Activated CD4-positive, CD25-positive, alpha-beta regulatory T cell treated with anti-CD3 and anti-CD28 coated beads, Interleukin-2, amount 50 U/mL, for 72 hours (primary cell): ENCODE measurements at places on chromosomes 2 and 18.

DNA sequence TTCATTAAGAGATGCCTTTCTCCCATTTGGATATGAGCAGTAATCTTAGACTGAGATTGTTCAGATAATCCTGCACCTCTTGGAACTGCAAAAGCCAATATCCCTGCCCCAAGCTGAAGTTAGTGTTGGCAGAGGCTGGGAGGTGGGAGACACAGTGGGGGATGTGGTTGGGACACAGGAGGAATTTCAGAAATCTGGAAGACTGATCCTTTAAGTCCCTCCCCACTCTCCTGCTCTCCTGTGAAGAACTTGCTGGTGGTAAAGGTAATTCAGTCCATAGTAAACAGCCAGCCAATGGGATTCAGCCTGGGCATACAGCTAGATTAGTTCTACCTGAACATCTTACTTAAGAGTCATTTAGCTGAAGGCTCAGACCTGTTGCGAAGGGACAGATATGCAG is 50.0 kb upstream of the TMEM178A start:
- no peak for DNase-seq

DNA sequence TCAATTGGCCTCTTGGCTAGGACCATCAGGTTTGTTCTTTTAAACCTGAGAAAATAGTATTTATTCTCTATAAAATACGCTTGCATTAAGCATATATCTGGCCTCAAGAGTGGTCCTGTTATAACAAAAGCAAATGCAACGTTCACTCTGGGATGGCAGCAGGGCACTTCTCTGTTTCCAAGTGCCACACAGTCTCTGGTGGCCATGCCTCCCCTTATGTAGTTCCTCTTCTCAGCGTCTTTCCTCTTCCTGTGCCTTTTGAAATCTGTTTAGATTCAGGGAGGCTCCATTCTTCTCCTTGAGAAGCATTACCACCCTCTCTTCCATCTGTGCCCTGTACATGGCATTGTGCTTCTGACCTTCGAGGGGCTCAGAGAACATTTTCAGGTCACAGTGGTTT is 51.9 kb downstream of the TSHZ1 start:
- no peak for DNase-seq

- DNase-seq, result no peak
These were observed 161.3 kb downstream of the DNER start for GRCh38 chr2:229553091-229553490.

GRCh38 chr2:129459200-129459876 is 520.1 kb upstream of the RAB6C start:
- DNase-seq, result no peak

DNA sequence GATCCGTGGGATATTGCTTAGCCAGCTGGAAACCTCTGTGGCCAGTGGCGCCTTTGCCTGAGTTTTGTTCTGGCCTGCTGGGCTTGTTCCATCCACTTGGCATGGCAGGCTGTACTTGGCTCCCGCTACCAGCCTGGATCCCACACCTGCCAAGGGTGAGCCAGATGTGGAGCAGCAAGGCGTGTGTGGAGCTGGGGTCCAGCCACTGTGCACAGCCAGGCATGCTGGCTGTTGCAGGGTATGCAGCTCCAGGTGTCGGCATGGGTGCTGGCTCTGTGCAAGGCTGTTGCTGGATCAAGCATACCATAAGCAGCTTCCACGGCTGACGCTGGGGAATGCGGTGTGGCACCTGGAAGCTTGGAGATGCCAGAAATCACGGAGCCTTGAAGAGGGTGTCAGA is 34.5 kb downstream of the PTPN4 start:
- no peak for DNase-seq

DNA sequence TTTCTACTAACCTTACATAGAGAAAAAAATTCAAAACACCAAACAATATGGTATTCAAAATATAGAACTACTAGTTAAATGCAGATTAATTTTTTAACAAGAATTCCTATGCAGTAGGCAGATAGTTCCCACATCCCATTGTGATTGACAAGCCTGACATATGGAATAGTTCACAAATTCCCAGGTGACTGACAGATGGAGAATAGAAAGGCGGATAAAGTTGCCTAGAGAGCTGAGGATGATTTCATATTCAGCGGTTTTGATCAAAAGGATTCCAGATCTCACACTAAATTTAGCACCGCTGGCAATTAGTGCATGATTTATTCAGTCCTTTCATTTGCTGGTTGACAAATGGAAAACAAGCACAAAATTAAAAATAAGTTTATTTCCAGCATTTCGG is 733.7 kb upstream of the POU3F3 start:
- DNase-seq, result no peak

DNA sequence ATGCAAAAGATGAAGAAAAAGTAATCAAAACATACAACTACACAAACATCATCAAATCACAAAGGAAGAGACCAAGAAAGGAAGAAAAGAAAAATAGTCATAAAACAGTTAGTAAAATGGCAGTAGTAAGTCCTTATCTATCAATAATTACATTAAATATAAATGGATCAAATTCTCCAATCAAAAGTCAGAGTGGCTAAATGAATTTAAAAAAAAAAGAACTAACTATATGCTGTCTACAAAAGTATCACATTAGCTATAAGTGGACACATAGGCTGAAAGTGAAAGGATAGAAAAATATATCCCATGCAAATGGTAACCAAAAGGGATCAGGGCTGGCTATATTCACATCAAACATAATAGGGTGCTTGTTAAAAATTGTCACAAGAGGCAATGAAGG is 116.5 kb downstream of the NOL4 start:
- no peak for DNase-seq

DNA sequence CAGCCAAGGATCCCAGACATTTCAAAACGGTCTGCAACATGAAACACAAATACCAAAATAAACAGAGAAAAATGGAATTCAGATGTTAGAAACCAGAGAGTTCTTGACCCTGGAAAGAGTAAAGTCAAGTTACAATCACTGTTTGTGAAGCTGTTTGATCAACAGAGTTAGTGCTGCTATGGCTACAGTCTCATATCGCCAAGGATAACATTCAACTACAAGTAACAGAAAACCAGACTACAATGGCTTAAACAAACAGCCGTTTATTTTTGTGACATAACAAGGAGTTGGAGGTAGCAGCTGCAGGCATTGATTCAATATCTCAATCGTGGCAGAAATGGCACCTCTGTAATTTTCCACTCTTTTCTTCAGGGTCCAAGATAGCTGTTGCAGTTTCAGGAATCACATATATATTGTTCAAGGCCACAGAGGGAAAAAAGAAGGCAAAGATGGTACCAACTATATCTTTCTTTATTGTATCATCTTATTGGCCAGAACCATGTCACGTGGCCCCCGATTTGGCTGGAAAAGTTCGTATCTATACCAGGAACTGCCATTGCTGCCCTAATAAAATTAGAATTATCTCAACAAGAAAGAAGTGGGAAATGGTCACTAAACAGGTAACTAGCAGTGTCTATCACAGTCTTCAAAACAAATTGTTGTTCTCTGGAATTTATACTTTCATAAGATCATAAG is 17.7 kb upstream of the HNRNPLL start:
- no peak for DNase-seq

DNA sequence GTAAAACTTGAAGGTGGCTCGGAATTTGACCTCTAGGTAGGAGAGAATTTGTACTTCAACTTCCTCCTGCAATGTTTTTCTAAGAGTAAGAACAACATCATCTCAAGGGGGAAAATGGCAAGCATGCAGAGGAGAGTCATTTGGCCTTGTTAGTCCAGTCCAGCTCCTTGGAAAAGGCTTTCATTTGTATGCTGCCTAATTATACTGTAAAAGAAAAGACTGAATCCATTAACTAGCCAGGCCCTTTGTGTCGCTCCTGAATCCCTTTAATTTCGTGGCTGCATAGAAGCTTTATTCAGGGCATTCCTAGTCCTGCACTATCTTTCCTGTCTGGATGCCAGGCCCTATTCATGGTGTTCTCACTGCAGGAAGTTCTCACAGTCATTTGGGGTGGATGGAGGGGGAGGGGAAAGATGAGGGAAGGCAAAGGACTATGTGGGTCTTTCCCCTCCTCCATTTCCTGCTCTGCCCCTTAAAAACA is 36.0 kb downstream of the PHLPP1 start:
- no peak for DNase-seq

- no peak for DNase-seq
These were observed 490.2 kb upstream of the KLHL29 start for GRCh38 chr2:22894761-22895160.

- no peak for DNase-seq
These were observed 101.8 kb upstream of the SCN1A start for GRCh38 chr2:166229678-166230023.

DNA sequence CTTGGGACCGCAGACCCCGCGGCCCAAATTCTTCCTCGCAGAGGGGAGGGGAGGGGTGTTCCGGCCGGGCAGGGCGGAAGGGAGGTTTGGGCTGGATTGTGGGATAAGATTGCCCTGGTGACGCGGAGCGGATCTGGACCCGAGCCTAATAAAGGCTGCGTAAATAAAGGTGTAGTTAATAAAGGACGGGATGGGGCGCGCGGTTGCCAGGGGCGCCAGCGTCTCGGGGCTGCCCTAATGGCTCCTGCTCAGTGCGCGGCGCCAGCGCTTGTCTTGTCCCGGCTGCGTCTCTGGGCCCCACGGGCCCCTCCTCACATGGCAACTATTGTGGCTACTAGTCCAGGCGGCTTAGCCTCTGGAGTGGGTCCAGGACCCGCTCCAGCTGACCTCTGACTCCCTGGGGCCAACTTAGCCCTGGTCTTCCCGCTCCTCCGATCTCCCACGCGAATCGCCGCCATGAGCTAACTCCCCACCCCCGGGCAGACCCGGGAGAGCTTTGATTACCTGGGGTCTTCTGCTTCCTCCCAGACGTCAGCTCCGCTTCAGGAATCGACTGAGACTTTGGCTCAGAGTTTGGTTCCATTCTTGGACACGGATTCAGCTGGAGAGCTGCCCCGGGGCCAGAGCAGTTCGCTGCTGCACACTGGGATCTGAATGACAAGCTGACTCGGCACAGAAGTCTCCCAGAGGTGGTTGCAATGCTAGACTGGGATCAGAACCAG is 36.5 kb downstream of the SLC25A52 start:
- DNase-seq, result no peak

DNA sequence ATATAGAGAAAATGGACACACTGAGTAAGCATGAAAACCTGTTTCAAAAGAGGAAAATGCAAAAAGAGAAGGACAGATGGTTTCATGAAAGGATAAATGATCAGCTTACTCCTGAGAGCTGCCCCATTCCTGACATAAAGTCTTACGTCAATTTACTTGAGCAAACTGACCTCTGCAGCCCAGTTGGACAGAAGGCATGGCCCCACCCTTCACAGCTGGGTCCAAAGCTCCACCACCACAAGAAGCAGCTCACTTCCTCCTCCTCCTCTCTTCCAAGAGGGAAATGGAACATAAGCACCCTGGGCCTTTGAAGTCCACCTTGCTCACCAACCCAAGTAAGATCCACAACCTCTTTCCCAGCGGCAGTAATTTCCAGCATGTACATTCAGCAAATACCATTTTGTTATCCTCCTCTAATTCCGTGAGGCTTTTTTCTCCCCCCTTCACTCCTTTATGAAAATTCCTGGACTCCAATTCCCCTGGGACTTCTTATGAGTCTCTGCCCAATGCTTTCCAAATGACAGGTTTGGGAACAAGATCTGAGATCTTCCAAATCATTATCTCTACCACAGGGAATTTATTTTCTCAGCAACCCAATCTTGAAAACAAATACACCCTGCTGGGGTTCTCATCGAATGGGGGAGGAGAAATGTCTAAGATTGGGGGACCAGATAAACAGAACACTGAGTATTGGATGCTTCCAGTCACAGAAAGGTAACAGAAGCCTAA is 10.1 kb downstream of the COL4A4 start:
- DNase-seq, result no peak
